ENCODE measurements at places on chromosomes 4 and X. TPM values are rescaled to one million over a fixed set of nuclear protein-coding genes. Genes with fewer than 3 reads are reported as not detected.

PFKFB1 gene
- total RNA-seq = 18.7 TPM

DNA sequence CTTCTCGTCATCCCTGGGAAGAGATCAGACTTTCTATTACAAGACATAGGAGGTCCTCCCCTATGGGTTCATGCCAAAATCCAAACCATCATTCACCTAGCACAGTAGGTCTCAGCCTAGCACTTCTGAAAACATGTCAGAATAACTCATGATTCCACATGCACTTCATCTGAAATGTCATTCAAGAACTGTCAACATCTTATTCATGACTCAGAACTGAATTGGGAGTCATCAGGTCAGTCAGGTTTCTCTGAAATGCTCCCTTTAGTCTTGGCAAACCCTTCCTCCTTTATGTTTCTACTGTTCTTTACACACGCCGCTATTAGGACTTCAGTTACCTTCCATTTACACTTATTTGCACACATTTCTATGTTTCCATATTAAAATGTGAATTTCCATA, 67.2 kb downstream of the ANTXR2 start:
- DNase-seq = no peak
- no peak overlapping the region for H3K4me3 ChIP-seq
- no peak overlapping the region for H3K27ac ChIP-seq
- no peaks in the 10 kb centered on the region for H3K36me3 ChIP-seq

TMEM271 gene
- total RNA-seq = not detected

SPARCL1 gene
- 371 TPM for total RNA-seq

DNA sequence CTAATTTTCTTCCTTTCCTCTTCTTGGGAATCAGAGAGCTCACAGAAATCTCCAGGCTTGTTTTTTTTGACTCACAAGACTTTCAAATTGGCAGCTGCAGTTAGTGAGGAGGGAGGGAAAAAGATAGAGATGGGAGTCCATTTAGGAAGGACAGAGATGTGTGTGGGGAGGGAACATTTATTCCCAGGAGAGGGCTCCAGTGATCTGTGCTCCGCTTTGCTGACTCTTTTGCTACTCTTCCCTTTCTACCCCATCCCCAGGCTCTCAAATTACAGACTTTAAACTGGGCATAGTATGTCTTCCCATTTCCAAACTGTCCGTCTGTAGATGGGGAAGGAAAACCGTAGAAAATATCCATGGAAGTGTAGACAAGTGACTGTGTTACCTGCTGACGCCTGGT, 39.1 kb upstream of the UCP1 start:
- DNase-seq = no peak
- H3K36me3 ChIP-seq = no peaks in the 10 kb centered on the region
- no peaks in the 10 kb centered on the region for H3K4me1 ChIP-seq
- no peaks in the 10 kb centered on the region for H3K27me3 ChIP-seq
- no peak overlapping the region for H3K27ac ChIP-seq
- no peak overlapping the region for H3K4me3 ChIP-seq

DNA sequence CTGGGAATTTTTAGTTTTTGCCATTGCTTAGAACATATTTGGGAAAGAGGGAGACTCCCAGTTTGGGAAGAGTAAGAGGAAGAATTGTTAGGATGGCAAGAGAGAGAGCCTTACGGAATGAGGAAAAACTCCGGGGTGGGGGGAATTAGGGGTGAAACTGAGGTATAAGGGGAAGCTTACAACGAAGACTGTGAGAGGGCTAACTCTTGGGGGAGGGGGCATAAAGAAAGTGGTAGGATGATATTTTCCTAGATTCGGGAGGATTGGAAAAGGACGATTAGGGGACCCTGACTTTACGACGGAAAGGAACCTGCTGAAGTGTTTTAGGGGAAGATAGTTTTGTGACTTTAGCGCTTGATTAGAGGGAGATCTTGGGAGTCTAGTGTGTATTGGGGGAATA, 86.2 kb upstream of the HPRT1 start:
- no peaks in the 10 kb centered on the region for H3K27me3 ChIP-seq
- peak overlapping the region; percentile 76 for H3K4me3 ChIP-seq
- no peak for DNase-seq
- no peaks in the 10 kb centered on the region for H3K4me1 ChIP-seq
- peak overlapping the region; percentile 89 for H3K27ac ChIP-seq
- H3K36me3 ChIP-seq = no peaks in the 10 kb centered on the region

DNA sequence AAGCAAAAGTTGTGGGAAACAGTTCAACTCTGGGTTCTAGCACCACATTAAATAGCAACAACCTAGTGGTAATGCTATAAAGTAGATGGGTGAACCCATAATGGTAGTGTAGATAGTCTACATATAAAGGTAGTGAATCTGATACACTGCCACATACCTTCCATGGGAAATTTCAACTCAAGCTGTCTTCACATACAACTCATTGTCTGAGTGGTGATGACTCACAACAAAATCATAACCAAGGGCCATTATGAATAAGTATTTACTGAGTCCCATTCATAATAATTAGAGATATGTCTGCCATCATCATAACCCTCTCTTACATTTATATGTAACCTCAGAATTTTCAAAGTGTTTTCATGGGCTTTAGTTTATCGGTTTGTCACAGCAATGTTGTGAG, 34.8 kb downstream of the EGF start:
- no peak overlapping the region for H3K4me3 ChIP-seq
- H3K36me3 ChIP-seq = no peaks in the 10 kb centered on the region
- H3K27me3 ChIP-seq = no peaks in the 10 kb centered on the region

AADAT gene
- 5.6 TPM for total RNA-seq

DNA sequence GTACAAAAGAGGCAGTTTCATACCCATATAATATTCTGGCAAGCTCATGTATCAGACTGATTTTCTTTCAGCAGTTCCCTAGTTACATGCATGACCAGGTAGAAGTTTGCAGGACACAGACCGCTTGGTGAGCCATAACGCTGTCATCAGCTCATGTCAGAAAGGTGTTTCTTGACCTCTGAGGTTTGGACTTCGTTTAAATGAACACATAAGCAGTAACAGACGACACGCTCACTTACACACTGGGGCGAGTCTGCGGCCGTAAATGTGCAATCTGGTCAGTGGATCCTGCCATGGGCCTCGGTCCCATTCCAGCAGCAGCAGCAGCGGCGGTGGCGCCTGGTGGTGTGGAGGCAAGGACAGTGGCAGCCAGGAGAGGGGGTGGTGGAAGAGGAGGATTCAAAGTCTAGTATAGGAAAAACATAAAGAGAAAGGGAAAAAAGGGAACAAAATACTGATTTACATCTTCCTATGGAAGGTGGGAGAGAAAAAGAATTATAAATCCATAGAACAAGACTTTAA, 111.9 kb upstream of the CBR4 start:
- DNase-seq = no peak
- H3K4me1 ChIP-seq = peaks cover 7% of the 10 kb centered on the region
- no peak overlapping the region for H3K27ac ChIP-seq
- no peaks in the 10 kb centered on the region for H3K27me3 ChIP-seq

GRCh38 chr4:106587558-106587957, 219.0 kb upstream of the GIMD1 start:
- no peak for DNase-seq
- H3K36me3 ChIP-seq = no peaks in the 10 kb centered on the region
- no peaks in the 10 kb centered on the region for H3K27me3 ChIP-seq
- no peaks in the 10 kb centered on the region for H3K4me1 ChIP-seq

DNA sequence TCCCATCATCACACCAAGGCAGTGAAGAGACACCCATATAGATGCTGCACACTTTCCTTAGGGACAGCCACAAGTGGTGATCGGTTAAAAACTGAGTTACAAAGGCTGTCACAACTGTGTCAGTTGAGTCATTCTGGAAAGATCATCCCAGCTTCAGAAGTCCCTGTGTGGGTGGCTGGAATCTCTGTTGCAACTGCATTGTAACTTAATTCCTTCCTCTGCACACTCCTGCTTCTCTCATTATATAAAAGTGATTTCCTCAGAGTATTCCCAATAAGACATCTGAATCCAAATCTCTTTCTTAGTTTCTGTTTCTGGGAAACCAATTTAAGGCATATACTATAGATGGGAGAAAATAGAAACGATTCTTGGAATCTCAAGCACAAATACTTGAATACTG, 88.1 kb downstream of the FSTL5 start:
- no peak overlapping the region for H3K4me3 ChIP-seq
- no peaks in the 10 kb centered on the region for H3K4me1 ChIP-seq
- no peaks in the 10 kb centered on the region for H3K36me3 ChIP-seq
- DNase-seq = no peak
- no peaks in the 10 kb centered on the region for H3K27me3 ChIP-seq

ZFP42 gene
- total RNA-seq = not detected

DNA sequence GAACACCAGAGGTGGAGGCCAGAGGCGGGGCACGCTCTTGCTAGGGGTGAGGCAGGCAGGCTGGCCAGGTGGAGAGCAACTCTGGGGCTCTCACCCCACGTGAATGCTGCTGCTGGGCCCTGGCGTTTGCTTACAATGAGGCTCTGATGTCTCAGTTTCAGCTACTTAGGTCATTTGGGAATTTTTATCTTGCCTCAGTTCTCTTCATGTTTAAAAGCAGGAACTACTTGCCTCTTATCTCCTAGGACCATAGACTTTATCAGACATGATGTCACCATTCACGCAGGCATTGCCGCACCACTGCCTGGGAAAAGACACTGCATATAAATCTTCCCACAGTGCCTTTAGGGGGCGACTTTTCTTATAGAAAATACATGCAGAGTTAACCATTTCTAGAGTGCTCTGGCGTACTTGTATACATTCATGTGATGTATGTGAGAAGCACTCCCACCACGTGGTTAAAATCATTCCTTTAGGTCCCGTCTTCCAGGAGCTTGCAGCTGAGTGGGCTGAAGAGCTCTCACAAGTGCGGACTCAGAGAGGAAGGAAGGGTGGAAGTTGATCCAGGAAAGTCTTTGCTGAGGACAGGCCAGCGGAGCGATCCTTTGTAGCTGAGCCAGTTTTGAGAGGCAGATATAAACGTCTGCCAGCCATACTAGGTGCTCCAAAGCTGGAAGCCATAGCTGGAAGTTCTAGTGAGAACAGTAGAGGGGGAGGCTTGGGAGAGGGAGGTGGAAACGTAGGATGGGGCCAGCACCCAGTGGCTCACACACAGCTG, 84.3 kb upstream of the CLDN34 start:
- H3K27me3 ChIP-seq = peaks cover 25% of the 10 kb centered on the region
- no peak for DNase-seq
- H3K27ac ChIP-seq = no peak overlapping the region
- no peak overlapping the region for H3K4me3 ChIP-seq
- no peaks in the 10 kb centered on the region for H3K36me3 ChIP-seq
- no peaks in the 10 kb centered on the region for H3K4me1 ChIP-seq

GRCh38 chr4:180799798-180800197, 1443.4 kb upstream of the TENM3 start:
- no peaks in the 10 kb centered on the region for H3K4me1 ChIP-seq
- H3K27ac ChIP-seq = no peak overlapping the region
- no peak for DNase-seq
- no peaks in the 10 kb centered on the region for H3K36me3 ChIP-seq
